ENCODE measurements at places on chromosomes 6 and 20.

- DNase-seq: no peak
Observed at GRCh38 chr6:151284548-151285017, 44.8 kb downstream of the AKAP12 start.

DNA sequence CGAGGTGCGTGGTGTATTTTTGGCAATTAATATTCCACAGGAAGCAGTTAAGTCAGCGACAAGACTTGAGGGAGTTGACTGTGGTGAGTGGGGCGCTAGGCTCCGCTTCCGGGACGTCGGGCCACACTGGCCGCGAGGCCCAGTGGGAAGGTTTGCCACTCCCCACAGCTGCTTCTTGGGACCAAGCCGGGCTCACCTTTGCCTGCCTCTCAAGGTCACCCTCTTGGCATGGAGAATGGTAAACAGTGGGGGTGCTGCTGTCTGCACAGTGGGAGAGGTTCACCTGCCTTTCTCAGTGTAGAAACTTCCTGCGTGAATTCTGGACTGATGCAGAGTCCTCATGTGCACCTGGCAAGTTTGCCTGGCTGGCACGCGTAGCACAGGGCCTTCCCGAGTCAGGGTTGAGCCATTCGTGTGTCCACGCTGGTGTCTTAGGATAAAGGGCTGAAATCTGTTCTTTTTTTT is 6.4 kb downstream of the OSBPL2 start:
- no peak for DNase-seq

DNA sequence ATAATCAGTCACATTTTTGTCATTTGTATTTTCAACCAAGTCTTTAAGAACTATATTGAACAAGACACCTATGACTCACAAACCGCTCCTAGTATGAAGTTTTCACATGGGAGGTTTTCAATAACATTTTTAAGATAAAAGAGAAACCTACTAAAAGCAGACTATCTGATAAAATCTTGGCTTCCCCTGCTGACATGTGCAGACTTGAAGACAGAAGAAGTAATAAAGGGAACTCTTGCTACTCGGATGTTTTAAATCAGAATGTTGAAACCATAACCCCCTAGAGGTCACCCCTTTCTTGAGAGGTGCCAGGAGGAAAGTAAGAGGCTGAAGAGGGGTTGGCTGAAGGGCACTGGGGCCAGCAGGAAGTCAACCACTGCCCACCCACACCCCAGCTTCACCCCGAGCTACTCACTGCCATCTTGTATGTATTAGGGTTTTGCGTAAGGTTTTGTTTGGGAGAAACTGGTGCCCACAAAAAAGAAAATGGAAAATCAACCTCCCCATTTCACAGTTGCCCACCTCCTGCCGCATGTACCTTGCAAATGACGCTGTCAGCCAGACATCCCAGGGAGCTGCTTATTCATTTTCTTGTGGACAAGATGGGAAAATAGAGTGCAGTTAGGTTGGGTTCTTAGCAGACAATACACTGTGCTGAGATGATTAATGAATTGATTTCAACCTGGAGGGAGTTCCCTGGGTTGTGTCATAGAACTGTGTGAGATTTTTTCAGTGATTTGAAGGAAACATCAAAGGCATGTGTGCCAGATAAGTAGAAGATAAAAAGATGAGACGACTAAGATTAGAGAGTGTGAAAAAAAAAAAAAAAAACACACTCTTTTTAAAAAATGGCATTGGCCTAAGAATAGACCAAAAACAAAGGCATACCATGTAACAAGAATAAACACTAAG is 83.2 kb upstream of the TAB2 start:
- DNase-seq: no peak

DNA sequence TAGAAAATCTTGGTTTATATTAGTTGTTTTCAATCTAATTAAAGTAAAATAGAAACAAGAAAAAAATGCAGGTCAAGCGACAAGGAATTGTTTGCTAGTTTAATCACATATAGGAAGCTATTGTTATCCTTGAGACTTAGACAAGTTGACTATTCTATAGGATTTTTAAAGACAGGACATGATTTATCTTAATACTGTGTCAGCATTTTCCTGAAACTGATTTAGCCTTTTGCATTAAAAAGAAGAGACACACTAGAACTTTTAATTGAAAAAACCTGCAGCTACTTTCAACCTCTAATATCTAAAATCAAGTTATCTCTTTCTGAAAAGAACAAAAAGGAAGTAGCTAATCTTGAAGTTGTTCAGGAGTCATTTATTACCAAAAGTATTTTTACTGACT is 246.2 kb downstream of the PHF3 start:
- DNase-seq: no peak

Data from fibroblast of gingiva (primary cell).